ENCODE measurements at places on chromosomes 3 and 15.

GRCh38 chr15:93479715-93480114, 390.7 kb upstream of the RGMA start:
- DNase-seq: no peak

DNA sequence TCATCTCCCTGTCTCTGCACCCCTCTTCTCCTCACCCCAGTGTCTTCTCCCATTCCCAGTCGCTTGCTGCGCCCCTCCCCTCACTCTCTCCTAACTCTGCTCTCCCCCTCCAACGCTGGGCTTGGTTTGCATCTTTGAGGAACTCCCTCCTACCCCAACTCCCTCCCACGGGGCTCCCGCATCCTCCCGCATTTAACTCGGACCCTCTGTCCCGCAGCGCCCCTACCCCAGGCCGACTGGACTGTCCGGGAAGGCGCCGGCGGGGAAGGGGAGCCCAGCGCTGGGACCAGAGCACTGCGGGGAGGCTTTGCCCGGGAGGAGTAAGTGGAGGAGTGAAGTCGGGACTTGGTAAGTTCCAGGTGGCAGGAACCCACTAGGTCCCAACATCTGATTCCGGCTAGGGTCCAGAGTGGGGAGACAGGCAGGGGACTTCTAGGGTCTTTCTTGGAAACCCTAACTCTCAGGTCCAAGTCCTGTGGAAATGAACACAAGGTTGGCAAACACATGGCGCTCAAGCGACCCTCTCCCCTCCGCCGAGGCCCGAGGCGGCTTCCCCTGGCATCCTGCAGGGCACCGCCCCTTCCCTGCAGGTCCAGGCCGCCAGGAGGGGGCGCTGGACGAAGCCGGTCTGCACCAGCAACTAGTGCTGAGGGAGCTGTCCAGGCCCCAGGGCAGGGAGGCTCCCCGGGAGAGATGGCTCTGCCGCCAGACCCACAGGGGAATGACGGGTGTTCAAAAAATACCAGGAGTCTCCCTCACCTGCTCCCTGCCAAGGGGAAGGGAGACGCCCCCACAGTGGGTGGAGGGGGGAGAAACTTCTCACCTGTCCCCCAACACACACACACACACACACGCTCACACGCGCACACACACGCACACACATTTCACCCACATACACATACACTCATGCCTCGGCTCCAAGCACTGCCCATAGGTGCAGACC, 53.2 kb downstream of the LHFPL4 start:
- peak; percentile 26 for DNase-seq

DNA sequence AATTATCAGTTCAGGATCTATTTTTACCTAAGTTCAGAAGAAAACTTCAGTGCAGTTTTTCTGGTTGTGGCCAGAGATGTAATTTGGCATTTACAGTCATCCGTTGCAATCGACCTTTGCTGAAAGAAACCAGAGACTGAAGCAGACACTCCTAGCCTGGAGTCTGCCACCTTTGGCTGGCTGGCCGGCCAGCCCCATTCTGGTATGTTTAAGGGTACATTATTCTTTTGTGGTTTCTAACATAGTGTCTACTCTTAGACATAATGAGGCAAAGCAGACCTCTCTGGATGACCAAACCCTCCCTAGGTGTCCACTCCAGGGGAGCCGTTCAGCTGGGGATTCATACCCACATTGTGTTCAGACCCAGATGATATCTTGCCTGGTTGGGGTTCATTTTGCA, 275.9 kb upstream of the TPM1 start:
- no peak for DNase-seq

DNA sequence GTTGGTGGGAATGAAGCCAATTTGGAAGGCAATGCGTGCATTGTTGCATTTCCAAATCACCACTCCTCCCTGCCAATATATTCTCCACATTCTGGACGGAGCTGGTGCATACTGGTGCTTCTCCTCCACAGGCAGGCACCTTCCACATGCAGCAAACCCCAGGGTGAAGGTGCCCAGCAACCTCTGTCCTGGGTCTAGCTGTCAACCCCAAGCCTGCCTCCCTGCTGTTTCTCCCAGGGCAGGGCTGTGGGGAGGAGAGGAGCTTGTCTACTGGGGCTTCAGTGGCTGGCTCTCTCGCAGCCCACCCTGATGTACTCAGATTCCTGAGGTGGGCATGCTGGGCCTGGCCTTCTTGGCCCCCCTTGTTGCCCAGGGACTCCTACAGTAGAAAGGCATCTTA, 20.1 kb downstream of the GASK1A start:
- no peak for DNase-seq

GRCh38 chr3:150737874-150738679, 24.9 kb downstream of the SIAH2 start:
- peak; percentile 89 for DNase-seq

Data from hematopoietic multipotent progenitor cell treated with erythropoietin and hydrocortisone succinate and interleukin-3 and kit ligand, for 17 days (in vitro differentiated cells).